ENCODE measurements at places on chromosomes 5 and 9.

- DNase-seq, result no peak
These were observed 272.4 kb downstream of the ADAMTS6 start for GRCh38 chr5:65209341-65209740.

DNA sequence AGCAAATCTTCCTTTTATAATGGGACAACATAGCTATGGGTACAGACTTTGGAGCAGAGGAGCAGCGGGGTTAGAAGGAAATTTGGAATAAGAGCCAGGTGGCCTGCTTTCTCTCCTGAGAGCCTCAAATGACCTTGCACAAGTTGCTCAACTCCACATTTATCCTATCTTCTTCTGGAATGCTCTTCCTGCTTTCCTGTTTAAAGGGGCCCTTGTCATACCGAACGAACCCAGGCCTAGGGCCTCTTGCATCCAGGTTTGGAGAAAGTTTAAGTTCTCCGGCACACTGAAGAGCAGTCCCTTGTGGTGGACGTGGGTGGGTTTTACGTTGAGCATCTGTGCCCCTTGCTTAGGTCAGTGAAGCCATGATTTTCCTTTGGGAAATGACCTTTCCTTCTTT, 197.9 kb upstream of the NR3C1 start:
- no peak for DNase-seq

- no peak for DNase-seq
These were observed 38.9 kb downstream of the LYRM7 start for GRCh38 chr5:131209506-131210150.

- no peak for DNase-seq
These were observed 174.4 kb downstream of the PCSK1 start for GRCh38 chr5:96258692-96259091.

- DNase-seq, result no peak
These were observed 15.7 kb upstream of the SH3RF2 start for GRCh38 chr5:145920542-145921210.

DNA sequence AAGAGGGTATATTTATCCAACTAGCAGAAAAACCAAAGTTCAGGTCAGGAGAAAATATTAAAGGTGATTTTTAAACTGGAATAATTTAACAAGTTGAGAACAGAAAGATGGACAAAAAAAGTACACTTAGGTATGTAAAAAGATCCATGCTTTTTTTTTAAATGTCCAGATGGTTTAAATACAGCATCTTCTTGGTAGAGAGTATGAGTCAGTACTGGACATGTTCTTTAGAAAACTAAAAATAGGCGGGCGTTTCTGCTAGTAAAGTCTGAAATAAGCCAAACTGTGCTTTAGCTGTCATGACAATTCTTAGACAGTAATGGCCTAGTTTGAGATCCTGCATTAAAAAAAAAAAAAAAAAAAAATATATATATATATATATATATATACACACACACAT, 255.9 kb upstream of the ST8SIA4 start:
- DNase-seq, result no peak

GRCh38 chr5:113548396-113548795, 34.9 kb downstream of the YTHDC2 start:
- no peak for DNase-seq

- no peak for DNase-seq
These were observed 112.0 kb downstream of the DOCK8 start for GRCh38 chr9:326667-327066.

DNA sequence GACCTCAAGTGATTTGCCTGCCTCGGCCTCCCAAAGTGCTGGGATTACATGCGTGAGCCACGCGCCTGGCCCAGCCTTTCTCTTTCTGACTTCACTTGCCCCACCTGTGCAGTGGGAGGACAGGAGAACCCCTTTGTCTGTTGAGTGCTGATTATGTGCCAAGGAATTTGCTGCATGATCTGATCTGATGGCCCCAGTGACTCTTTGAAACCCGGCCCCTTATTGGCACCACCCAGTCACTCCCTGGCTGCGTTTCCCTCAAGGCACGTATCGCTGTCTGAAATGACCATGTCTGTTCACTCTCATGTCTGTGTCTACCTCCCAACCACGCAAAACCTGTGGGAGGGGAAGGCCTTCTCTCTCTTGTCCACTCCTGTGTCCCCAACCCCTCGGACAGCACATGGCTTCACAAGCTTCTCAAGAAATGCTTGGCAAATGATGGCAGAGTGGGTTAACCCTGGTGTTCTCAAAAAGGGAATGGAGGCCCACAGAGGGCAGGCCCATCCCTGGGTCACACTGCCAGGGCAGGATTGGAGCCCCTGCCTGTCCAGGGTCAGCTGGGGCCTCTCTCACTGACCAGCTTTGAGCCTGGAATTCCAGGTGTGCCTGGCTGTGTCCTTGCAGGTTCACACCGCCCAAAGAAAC, 21.9 kb downstream of the NEK6 start:
- no peak for DNase-seq

- DNase-seq, result no peak
These were observed 7.1 kb upstream of the AGPAT2 start for GRCh38 chr9:136694163-136694871.

- DNase-seq, result no peak
These were observed 170.6 kb upstream of the HAPLN1 start for GRCh38 chr5:83891261-83891660.

- no peak for DNase-seq
These were observed 278.1 kb downstream of the GADD45G start for GRCh38 chr9:89882930-89883361.

- no peak for DNase-seq
These were observed 4.0 kb downstream of the ZBED3 start for GRCh38 chr5:77083088-77083487.

- no peak for DNase-seq
These were observed 402.0 kb upstream of the IRX4 start for GRCh38 chr5:2284678-2285077.

DNA sequence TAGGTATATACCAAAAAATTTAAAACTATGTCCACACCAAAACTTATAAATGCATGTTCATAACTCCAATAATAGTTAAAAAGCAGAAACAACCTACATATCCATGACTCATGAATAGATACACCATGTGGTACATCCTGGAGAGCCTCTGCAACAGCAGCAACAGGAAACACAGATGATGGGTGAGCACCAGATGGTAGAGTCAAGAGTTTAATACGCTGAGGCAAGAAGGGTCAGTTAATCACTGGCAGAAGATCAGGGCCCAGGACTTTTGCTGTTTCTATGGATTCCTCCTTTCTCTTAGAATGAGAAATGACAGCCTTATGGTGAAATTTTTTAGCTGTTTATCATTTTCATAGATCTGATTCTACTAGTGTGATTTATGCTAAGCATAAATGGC, 351.8 kb upstream of the ADAMTSL1 start:
- DNase-seq, result no peak

DNA sequence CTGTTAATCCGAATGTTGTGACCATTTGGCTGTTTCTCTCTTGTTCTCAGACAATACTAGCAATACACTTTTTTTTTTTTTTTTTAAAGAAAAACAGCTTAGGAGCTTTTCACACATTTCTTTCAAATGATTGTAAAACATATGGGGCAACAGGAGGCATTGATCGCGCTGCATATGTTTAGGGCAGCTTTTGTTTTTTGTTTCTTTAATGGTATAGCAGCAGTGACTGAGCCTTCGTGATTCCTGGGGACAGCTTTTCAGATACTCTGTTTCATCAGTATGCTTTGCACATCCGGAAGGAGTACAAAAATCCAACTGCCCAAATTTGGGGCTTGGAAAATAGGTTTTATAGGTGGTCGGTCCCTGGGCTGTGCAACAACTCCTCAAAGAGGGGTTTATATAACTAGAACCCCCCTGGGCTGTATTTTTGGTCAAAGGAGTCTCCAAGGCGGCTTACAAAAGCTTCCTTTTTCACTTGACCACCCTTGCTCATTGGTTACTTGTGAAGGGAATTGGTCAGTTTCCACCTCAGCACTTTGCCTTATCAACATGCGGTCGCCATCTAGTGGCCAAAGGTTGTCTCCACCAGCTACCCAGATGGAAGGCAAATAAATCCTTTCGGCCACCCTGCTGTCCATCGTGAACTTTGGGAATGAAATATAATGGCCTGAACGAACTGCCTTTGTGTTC, 91.8 kb downstream of the PDE6A start:
- DNase-seq, result no peak

DNA sequence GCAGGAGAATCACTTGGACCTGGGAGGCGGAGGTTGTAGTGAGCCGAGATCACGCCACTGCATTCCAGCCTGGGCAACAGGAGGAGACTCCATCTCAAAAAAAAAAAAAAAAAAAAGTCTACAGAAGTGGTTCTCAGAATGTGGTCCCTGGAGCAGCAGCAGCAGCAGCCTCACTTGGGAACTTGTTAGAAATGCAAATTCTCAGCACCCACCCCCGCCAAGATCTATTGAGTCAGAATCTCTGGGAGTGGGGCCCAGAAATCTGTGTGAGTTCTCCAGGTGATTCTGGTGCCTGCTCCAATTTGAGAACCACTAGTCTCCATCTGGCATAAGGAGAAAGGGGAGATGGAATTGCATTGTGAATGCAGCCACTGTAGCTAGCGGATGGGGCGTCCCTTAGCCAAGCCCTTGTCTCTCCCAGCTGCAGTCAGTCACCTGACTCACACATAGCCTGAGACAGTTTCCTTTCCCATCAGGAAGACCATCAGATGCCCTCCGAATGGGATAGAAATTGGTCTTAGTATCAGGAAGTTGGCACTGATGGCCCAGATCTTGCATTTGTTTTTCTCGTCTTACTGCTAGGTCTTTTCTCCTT, 12.2 kb upstream of the PTCH1 start:
- no peak for DNase-seq

- DNase-seq, result no peak
These were observed 12.7 kb upstream of the THG1L start for GRCh38 chr5:157718519-157718918.

GRCh38 chr9:1231998-1232919, 182.1 kb downstream of the DMRT2 start:
- DNase-seq, result no peak

GRCh38 chr9:125470189-125470588, 208.6 kb downstream of the GAPVD1 start:
- no peak for DNase-seq

GRCh38 chr9:133553123-133553522, 18.6 kb downstream of the ADAMTSL2 start:
- no peak for DNase-seq

- DNase-seq, result no peak
These were observed 267.5 kb downstream of the ZSWIM6 start for GRCh38 chr5:61599370-61600122.

DNA sequence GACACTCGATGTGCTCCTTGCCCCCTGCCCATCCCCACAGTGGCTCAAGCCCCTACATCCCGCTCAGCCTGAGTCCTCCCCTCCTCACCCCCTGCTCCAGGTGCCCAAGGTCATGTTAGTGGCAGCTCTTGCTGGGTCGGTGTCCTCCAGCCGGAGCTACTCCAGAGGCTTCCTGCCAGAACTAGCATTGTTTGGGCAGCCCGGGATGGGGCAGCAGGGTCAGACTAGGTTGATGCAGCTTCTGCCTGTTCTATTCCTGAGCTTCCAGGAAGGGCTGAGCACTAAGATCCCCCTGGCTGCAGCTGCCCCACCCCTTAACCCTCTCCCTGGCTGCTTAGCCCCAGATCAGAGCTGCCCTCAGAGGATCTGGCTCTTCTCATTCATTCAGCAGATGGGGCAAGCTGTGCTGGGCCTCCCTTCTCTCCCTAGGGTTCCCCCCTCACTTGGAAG, 671 bp downstream of the RGS14 start:
- DNase-seq, result no peak

GRCh38 chr5:82885627-82886389, 191.4 kb downstream of the TMEM167A start:
- peak; percentile 60 for DNase-seq

DNA sequence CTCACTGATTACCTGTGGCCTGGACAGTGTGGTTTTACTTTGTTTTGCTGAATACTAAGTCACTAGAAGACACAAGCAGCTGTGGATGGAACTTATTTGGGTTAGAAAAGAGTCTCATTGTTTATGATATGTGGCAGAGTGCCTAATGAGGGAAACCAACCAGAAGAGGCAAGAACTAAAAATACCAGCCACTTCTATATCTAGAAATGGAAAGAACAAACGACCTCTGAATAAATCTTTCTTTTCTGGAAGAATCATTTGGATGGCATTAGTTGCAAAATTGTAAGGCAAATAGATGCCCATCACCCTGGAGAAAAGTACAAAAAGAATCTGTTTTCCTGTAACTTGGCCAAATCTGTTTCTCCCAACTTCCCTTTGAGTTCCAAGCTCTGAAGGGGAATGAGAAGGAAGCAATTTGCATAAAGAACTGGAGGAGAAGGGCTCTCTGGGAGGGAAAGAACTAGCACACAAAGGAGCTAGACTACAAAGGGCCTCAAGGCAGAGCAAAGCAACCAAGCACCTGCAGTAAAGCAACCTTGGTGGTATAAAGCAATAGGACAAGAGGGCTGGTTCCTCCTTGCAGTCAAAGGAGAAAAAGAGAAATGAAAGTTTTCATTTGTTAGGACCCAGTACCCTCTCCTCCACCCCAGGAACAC, 455.4 kb downstream of the CAAP1 start:
- no peak for DNase-seq

DNA sequence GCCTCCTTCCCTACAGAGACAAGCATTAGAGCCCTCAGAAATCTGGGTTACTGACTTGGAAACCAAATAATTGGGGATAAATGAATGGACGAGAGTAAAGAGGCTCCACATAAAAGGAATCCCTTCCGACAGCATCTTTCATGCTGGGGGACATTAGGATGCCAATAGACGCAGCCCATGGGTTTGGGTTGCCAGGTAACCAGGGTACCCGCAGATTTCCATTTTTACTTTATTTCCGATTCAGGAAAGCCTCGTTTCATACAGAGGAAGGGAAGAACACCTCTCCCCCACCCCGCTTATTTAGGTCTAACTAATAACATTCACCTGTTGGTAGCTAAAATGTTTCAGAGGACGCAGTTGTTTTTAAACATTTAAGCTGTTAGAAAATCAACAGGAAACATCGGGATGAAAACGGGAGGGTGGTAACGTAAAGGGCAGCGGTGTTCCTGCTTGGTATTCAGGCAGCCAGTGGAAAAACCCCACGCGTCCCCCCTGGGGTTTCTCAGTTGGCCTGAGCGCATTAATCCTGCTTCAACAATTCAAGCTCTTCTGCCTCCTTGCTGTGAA, 179.5 kb downstream of the YTHDC2 start:
- DNase-seq, result no peak

DNA sequence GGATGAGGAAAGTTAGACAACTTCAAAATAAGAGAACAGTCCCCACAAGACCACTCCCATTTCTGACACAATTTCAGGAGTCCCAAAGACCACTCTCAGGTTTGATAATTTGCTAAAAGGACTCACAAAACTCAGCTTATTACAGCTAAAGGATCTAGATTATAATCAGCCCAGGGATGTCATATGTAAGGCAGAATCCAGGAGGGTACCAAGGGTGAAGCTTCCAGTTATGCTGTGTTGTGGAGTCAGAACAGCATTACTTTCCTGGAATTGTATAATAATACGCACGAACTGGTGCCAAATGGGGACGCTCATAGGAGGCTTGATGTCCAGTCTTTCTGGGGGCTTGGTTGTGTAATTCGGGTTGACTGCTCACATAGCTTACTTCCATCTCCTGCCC, 55.4 kb downstream of the SLC27A6 start:
- no peak for DNase-seq

- no peak for DNase-seq
These were observed 5.2 kb downstream of the ATPSCKMT start for GRCh38 chr5:10244342-10244944.
